ENCODE measurements at places on chromosomes 3 and 15.

DNA sequence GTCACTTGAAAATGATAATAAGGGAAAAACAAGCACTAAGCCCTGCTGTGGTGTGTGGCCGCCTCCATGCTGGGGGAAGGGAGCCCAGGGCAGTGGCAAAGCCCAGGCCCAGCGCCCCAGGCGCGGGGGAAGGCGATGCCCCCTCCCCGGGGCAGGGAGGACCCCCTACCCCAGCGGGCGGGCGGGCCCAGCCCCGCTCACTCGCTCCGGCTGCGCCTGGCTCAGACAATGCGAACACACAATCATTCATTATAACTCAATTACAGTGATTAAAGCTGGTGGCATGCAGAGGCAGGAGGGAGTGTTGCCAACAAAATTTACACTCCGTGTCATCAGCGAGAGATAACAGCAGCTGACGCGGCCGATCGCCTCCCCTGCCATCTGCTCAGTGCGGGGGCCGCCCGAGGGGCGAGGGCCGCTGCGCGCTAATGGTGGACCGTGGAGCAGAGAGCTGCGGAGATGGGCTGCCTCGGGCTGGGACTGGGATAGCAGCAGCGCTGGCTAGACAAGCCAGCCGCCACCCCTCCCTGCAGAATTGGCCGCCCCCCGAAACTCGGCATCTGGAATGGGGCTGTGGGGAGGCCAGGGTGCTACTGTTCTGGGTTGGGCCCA lies 64.1 kb downstream of the TLE3 start:
- DNase-seq, result no peak

DNA sequence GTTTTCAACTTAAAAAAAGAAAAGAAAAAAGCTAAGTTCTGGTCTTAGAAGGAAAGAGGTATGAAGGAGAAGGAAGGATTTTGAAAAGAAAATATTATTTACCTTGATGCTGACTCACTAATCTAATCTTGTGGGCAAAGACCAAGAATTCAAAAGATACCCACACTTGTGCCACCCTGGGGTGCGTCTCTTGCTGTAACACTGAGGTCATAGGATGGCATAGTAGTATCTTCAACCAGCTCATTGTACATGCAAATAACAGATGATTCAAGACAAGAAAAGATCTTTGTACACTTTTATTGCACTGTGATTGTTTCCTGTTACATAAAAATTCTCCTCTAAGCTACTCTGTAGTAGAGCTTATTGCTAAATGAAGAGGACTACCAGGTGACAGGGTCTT lies 17.3 kb downstream of the PLS1 start:
- no peak for DNase-seq

GRCh38 chr15:98689431-98689861 lies 41.1 kb downstream of the IGF1R start:
- no peak for DNase-seq

DNA sequence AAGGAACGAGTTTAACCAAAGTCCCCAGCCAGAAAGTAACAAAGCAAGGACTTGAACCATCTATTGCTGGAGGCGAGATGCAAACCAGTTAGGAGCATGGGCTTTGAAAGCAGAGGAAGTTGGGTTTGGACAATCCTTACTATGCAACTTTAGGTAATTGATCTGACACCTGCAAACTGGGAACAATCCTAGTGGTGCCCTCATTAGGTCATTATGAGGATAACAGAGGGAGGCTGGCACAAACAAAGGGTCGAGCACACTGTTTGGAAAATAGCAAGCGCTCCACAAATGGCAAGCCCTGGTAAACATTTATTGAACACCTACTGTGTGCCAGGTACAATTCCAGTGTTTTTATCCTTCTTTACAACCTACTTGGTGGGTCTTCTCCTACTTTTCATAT lies 45.6 kb downstream of the WNT5A start:
- no peak for DNase-seq

DNA sequence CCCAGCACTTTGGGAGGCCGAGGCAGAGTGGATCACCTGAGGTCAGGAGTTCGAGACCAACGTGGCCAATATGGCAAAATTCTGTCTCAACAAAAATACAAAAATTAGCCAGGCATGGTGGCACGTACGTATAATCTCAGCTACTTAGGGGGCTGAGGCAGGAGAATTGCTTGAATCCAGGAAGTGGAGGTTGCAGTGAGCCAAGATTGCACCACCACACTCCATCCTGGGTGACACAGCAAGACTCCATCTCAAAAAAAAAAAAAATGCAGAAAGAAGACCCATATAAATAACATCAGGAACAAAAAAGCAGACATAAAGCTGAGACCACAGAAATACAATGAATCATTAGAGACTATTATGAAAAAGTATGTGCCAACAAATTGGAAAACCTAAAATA lies 235.2 kb upstream of the VEPH1 start:
- DNase-seq, result no peak

DNA sequence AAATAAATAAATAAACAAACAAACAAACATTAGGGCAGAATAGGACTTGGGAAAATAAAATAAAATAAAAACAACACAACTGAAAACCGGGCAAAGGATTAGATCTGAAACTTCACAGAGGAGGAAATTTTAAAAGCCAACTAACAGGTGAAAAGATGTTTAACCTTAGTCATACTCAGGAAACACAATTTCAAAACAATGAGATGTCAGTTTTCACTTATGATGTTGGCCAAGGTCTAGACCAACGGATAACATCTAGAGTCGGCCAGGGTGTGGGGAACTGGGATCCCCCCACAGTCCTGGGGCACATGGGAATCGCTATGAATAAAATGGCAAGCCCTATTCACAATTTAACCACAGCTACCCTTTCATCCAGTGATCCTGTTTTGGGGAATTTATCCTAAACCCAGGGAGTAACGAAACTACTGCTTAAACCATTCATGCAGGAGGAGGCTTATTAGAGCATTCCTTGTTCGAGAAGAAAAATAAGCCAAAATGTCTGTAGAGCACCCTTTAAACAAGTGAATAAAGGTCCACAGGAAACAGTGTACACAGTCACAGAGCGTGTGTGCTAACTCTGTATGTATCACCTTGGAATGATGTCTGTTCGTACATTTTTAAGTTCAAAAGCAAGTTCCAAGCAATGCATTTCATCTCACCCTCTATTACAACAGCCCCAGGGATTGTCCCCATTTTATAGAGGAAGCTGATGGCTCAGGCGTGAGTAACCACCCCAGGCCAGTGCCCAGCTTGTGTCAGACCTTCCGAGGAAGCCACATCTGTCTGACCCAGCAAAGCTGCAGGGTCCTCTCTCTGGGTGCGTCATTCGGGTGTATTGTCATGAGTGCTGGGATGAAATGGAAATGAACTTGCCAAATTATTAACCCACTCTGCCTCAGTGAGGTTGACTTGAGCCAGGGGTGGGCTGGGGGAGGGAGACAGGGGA lies 6.3 kb upstream of the ANPEP start:
- no peak for DNase-seq

- peak; percentile 16 for DNase-seq
These were observed 106.5 kb downstream of the NR2E3 start for GRCh38 chr15:71916834-71917233.

GRCh38 chr3:129622226-129622874 lies 15.9 kb upstream of the PLXND1 start:
- no peak for DNase-seq

GRCh38 chr3:9399746-9400145 lies 2.3 kb downstream of the SETD5 start:
- DNase-seq, result peak; percentile 65

DNA sequence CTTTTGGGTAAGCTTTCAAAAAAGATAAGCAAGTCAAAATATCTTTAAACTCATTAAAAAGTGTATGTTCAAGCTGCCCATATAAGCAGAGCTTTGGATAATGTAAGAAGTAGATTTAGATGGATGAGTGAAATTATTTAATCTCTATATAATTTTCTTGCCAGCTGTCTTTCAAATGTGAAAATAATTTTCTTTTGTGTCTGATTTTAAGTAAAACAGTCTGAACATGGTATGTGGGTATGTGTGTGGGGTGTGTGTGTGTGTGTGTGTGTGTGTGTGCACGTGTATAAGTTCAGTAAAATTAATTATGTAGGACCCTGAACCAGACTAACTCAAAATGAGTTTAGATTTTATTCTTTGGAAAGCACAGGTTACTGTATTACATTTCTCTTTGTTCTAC lies 155.2 kb upstream of the CGNL1 start:
- no peak for DNase-seq

GRCh38 chr3:113275929-113276750 lies 64.8 kb downstream of the BOC start:
- DNase-seq, result peak; percentile 62

GRCh38 chr3:136293279-136293678 lies 43.1 kb downstream of the PCCB start:
- no peak for DNase-seq

GRCh38 chr3:57169108-57169507 lies 4.0 kb upstream of the IL17RD start:
- DNase-seq, result no peak

GRCh38 chr3:53821631-53822121 lies 24.5 kb downstream of the CHDH start:
- DNase-seq, result no peak

GRCh38 chr3:82461049-82461889 lies 699.8 kb upstream of the GBE1 start:
- DNase-seq, result no peak

GRCh38 chr15:70375006-70375431 lies 277.3 kb upstream of the TLE3 start:
- DNase-seq, result peak; percentile 67

DNA sequence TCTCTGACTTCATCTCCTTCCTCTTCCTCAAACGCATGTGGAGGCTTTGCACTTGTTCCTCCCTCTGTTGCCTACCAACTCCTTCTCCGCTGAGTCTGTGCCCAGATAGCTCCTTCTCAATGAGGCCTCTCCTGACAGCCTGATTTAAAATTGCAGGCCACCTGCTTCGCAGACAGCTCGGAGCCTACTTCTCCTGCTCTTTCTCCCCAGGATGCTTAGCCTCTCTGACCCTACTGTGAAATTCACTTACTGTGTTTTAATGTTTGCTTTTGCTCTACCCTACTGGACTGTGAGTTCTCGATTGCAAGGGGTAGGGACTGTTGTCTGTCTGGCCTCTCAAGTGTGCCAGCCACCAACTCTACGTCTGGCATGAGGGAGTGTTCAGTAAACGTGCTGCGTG lies 83.4 kb downstream of the EEFSEC start:
- no peak for DNase-seq

DNA sequence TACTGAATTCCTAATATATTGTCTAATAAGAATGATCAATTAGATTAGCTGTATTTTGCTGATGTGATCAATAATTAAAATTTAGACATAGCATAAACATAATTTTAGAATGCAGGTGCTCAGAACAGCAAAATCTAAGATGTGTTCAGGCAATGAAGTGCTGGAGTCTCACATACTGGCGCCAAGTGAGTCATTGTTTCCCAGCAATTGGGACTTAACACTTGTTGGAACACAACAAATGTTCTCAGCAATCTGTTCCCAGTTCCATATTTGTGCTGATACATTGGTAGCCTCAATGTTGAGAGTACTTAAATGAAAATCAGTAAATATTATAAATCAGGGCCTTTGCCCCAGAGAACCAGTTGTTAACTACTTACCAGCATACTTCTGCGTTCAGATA lies 619.0 kb downstream of the ROBO1 start:
- no peak for DNase-seq

GRCh38 chr3:50316657-50317242 lies 5.8 kb downstream of the HYAL2 start:
- peak; percentile 87 for DNase-seq

- DNase-seq, result no peak
These were observed 38.1 kb upstream of the IGDCC4 start for GRCh38 chr15:65460741-65461347.

- DNase-seq, result peak; percentile 57
These were observed 13.2 kb upstream of the ADPGK start for GRCh38 chr15:72796515-72797337.

- DNase-seq, result no peak
These were observed 22.4 kb downstream of the MCTP2 start for GRCh38 chr15:94253742-94254141.
